Tibial artery (tissue), 4 donors: ENCODE measurements at places on chromosomes 7 and 10.
A peak's percentile ranks its signal among the peaks of the same experiment; 100 is the strongest.

DNA sequence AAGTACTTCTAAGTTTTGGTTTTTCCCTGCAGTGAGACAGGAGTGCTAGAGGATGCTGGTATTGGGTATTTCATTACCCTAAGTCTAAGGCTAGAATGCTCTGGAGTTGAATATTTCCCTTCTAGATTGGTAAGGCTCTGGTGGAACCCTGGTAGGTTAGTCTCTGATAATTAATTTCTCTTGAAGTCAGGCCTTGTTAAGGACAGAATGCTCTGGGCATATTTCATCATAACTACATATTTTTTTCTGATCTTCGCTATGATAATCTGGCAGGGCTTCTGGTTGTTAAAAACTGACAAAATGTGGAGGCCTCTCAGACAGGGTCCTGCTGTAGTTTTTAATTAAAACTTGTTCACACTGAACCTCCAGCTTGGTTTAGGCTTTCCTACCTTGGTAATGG lies 83.8 kb downstream of the CDK13 start:
- DNase-seq = no peak

GRCh38 chr10:1529806-1530413 lies 207.4 kb downstream of the ADARB2 start:
- peak; percentile 59 for DNase-seq

- DNase-seq = no peak
Measured at GRCh38 chr7:117791877-117792780, 81.1 kb downstream of the CTTNBP2 start.

DNA sequence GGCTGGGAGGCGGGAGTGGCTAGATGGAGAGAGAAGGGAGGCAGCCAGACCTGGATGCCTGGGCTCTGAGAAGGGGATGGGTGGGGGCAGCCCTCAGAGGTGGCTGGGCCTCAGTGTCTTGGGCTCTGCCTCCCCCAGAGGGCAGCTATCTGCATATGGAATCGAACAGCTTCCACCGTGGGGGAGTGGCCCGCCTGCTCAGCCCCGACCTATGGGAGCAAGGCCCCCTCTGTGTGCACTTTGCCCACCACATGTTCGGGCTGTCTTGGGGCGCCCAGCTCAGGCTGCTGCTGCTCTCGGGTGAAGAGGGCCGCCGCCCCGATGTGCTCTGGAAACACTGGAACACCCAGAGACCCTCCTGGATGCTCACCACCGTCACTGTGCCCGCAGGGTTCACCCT lies 3.3 kb downstream of the ZAN start:
- DNase-seq = no peak

DNA sequence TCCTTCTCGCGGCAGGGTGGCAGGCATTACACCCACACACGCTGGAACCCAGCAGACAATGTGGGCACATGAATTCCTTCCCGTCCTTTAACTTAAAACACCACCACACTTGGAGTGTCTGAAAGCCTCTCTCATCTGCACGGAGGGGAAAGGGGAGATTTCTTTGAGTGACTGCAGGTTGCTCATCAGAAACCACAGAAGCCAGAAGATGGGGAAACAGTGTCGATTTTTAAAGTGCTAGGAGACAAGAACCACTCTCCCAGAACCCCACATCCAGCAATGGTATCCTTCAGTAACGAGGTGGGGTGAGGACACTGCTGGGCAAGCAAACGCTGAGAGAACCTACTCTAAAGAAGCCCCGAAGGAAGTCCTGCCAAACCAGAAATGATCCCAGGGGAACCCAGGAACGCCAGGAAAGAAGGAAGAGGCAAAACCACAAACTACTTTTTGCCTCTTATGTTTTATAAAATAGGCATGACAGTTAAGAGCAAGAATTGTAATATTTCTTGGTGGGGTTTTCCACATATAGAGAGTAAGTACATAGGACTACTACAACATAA lies 254.3 kb downstream of the ELFN1 start:
- no peak for DNase-seq

DNA sequence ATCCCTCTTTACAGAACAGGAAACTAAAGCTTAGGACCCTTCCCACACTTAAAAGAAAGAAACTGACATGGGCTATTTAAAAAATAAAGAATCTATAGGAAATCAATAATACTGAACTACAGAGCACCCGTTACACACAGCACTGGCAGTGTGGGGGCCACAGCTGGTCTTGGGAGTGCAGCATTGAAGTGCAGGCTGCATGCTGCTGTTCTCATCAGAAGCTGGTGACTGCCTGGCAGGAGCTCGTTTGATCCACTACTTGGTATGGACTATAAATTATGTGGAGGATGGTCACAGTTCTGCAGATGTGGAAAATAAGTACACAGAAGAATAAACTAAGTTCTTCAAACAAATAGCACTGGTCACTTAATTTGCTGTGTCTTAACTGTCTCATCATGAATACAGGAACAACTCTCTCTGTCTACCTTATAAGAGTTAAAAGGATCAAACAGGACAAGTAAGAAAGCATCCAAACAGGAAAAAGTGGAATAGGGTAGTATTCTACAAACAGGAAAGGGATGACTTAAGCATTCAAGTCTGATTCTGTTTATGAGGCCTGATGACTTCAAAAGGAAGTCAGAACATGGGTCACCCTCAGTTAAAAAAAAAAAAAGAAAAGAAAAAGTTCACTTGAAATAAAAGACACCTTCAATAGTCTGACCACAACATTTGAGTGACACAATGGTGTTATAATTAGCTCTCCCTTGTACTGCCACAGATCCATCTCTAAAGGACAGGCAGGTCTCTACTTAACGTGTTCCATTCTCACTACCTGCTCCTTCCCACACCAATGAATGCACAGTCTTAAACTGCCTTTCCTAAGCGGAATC lies 21.0 kb downstream of the DOCK4 start:
- no peak for DNase-seq

DNA sequence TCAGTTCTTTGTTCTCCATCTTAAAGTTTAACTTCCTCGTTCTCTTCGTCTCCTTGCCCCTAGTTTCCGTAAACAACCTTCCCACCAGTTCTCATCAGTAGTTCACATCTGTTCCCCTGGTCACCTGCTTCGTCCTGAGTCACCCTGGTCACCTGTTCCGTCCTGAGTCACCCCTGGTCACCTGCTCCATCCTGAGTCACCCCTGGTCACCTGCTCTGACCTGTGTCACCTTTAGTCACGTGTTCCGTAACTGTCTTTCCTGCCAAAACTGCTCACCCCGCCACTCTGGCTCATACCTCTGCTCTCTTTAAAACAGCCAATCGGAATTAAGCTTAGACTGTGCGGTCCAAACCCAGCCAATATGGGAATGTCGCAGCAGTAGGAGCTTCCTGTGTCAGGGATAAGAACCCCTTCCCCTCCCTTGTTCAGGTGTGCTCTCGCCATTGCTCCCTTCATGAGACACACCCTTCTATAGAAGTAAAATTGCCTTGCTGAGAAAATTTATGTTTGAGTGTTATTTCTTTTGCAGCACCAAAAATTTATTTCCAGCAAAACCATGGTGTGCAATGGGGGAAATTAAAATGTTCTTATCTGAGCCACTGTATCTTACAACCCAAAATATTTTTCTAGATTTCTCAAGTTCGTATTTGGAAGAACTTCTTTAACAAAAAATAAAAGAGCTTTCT lies 112.2 kb downstream of the VIM start:
- DNase-seq = no peak

GRCh38 chr7:47579458-47579857 lies 2.5 kb downstream of the TNS3 start:
- DNase-seq = no peak
